ENCODE measurements at places on chromosomes 5 and 9.

DNA sequence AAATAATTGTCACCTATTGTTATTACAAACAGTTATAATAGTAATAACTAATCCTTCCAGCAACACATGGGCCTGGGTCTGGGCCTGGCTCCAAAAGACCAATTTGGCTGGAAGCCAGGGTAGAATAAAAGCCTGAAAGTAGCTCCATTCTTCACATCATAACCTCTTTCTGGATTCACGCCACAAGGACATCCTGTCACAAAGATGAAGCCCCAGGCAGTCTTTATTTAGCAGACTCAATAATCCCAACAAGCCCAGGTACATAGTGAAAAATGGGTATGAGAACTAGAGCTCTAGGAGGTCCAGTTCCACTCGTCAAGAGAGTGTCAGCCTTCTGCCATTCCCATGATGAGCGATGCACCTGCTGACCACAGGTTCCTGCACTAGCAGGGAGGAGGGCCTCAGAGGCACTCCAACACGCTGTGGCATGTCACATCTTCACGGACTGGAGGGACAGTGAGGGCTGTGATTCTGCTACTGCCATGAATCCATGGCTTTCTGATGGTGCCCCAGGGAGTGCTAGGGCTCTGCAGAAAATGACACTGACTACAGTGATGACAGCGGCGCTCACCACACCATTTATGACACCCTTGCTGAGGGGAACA, 124.9 kb downstream of the SPOCK1 start:
- DNase-seq = no peak

GRCh38 chr9:74245866-74246497, 251.2 kb upstream of the RORB start:
- DNase-seq = no peak

DNA sequence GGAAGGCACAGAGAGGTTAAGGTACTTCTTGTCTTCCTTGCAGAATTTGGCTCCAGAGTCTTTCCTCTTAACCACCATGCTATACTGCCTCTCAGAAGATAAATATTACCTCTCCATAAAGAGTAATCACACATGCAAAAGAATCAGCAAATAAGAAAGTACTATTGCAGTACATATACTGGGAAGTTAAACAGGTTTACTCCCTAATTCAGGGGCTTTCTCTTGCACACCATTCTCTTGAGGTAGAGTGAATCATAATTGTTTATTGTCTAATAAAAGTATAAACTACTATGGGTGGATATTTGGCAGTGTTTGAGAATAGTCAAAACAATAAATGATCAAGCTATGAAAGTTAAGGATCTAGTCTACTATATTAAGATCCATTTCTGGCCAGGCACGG, 40.4 kb downstream of the SPINK5 start:
- DNase-seq = no peak

DNA sequence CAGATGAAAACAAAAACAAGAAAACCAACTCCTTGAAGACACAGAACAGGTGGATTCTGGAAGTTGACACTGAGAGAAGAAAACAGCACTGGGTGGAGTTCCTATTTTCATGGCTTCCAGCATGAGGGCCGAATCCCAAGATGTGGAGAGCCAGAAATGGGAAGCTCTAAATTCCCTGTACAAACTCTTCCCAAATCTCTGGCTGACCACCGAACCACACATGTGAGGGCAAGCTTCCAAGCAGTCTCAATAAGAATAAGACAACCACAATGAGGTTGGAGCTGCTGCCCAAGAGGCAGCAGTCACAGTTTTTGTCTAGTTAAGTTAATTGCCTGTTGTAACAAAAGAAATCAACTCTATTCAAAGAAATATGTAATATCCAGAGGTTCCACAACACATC, 339.3 kb upstream of the SLC30A5 start:
- no peak for DNase-seq

DNA sequence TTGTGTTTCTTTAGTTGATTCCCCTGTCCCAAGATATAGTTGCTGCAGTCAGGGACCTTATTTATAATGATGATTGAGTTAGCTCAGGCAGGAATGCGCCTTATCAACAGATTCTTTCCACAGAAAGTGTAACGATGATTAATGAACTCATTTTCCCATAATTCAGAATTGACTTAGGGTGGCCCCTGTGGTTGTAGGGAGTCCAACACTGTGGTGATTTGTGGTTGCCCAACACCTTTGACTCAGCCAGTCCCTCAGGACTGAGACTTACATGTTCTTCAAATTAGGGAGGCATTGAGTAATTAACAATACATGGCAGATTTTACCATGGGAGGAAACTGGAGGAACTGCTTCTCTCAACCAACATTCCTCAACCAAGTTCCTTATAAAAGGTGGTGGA, 221.9 kb downstream of the GABRG2 start:
- no peak for DNase-seq

DNA sequence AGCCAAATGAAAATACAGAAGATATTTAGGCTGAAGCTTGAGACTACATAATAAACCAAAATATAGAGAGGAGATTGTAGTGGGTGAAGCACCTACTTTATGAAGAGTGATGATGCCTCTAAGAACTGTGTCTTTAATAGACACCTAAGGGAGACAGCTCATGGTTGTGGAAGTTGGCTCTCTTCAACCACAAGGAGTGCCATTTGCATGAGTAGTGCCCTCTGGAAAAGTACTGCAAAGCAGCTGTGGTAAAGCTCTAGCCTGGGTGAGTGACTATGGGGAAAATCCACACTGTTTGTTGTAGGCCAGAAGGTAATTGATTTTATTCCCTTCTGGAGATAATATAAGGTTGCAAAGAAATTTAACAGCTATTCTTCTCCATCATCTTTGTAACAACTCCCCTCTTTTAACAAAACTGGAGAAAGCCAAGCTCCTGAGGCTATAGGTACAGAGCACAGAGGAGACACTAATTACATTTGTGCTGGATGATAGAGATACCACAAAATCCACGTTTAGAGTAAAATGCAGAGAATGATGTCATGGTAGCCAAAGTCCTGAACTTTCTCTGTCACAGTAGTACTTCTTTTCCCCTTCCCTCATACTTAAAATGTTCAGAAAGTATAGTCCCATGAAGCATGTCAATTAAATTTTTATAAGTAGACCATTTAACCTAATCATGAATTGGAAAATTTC, 122.8 kb downstream of the STARD4 start:
- DNase-seq = no peak

Measured in GM19239 (cell line).